ENCODE measurements at places on chromosomes 5 and 9. TPM values are rescaled to one million over a fixed set of nuclear protein-coding genes. Genes with fewer than 3 reads are reported as not detected.

GPR150 gene
- total RNA-seq: 0.39 TPM

C5orf58 gene
- total RNA-seq: not detected

STKLD1 gene
- not detected for total RNA-seq

OR1Q1 gene
- total RNA-seq: not detected

ADGRD2 gene
- total RNA-seq: not detected

FAM153A gene
- total RNA-seq: 14.0 TPM

PARP8 gene
- 40.8 TPM for total RNA-seq

SLC45A2 gene
- not detected for total RNA-seq

CDK5RAP2 gene
- total RNA-seq: 44.4 TPM

TGFBI gene
- 159 TPM for total RNA-seq

GARIN3 gene
- total RNA-seq: not detected

- ATAC-seq: no peak
These were observed 230.7 kb downstream of the ASTN2 start for GRCh38 chr9:117184173-117184572.

- peak; percentile 95 for ATAC-seq
These were observed 220.4 kb downstream of the ARRDC3 start for GRCh38 chr5:91162534-91163381.

GRCh38 chr5:137098663-137099062 is 400.5 kb downstream of the SPOCK1 start:
- no peak for ATAC-seq

DNA sequence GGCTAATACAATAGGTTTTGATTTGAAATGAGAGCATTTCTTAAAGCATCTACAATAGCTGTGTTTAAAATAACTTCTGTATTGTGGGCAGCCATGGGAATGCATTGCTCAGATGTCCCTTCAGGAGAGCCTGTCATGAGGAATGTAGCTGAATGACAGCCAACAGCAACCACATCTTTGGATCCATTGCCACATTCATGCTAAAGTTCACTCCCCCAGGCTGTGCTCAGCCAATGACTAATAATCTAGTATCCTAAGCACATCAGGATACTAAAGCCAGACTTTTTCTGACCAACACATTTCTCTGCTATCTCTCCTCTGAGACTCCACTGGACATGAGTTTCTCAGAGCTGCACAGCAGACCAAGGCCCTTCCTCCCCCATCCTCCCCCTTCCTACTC is 45.5 kb downstream of the HTR1A start:
- ATAC-seq: no peak

- no peak for ATAC-seq
These were observed 259.5 kb downstream of the NR3C1 start for GRCh38 chr5:143143973-143144372.

DNA sequence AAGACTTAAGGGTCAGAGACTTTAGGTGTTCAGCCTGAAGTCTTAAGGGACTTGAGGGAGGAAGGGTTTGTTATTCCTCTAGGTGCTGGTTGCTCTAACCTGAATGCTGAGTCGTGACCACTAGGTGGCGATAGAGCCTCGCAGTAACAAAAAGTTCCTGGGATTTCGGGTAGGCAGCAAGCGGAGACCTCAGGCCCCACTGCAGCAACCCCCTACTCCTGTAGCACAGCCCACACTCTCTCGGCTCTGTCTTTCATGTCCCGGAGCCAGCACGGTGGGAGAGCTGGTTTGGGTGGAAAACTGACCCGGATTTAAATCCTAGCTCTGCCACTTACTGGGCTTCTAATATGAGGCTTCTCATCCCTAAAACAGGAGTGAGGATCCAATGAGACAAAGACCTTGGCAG is 100.3 kb upstream of the PANK3 start:
- peak; percentile 55 for ATAC-seq

DNA sequence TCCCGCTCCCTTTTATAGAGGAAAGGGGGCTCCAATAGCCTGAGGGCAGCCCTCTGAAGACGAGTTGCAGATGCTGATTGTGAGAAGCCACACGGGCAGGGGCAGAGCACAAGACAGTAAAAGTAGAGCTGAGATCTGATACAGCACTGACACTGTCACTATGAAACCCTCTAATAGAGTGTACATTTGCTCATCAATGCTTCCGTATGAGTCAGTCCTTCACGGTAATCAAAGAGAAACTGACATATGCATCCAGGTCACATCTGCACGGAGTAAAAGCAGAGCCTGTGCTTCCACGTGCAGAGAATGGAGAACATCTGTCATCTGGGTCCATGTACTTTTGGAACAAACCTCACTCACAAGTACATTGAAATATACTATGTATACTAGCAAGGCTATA is 60.6 kb upstream of the TMEM215 start:
- ATAC-seq: no peak

GRCh38 chr5:56386046-56386445 is 152.9 kb upstream of the ANKRD55 start:
- no peak for ATAC-seq

DNA sequence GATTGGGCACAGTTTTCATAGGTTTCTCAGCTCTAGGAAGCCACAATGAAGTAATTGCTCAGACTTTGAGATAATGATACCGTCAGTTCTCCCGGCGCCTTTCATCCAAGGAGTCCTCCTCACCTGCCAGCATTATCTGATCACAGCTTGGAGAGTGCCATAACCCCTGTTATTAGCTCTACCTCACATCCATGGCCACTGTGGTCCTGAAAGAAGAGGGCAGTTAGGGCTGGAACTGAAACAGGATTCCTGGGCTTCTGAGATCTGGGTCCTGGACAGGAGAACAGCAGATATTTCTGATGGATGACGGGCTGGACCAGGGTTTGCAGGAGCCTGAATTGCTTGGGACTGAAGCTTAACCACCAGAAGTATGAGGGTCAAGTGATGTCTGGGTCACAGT is 13.5 kb downstream of the RGS3 start:
- no peak for ATAC-seq

GRCh38 chr9:36017278-36017677 is 19.4 kb upstream of the RECK start:
- ATAC-seq: no peak

- no peak for ATAC-seq
These were observed 369.9 kb downstream of the DNAH5 start for GRCh38 chr5:13574574-13574973.

GRCh38 chr9:128142596-128142995 is 6.7 kb upstream of the LCN2 start:
- no peak for ATAC-seq

DNA sequence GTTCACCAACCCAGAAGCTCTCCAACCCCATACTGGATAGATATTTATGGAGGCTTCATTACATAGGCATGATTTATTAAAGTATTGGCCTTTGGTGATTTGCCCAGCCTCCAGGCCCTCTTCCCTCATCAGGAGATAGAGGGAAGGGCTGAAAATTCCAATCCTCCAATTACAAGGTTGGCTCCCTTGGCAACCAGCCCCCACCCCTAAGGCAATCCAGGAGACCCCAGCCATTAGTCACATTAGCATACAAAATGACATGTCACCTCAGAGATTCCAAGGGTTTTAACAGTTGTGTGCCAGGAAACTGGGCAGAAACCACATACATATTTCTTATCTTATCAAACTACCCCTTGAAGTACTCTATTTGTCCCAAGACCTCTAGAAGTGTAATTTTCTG is 210.0 kb downstream of the HINT1 start:
- ATAC-seq: no peak

- ATAC-seq: no peak
These were observed 1.8 kb upstream of the ADAMTS13 start for GRCh38 chr9:133420392-133420827.

GRCh38 chr9:89952401-89952800 is 347.6 kb downstream of the GADD45G start:
- ATAC-seq: no peak

GRCh38 chr9:89476546-89476945 is 21.4 kb downstream of the SEMA4D start:
- ATAC-seq: no peak

GRCh38 chr5:139896718-139897117 is 101.1 kb downstream of the PSD2 start:
- no peak for ATAC-seq

- no peak for ATAC-seq
These were observed 190.3 kb downstream of the MELK start for GRCh38 chr9:36762958-36763357.

DNA sequence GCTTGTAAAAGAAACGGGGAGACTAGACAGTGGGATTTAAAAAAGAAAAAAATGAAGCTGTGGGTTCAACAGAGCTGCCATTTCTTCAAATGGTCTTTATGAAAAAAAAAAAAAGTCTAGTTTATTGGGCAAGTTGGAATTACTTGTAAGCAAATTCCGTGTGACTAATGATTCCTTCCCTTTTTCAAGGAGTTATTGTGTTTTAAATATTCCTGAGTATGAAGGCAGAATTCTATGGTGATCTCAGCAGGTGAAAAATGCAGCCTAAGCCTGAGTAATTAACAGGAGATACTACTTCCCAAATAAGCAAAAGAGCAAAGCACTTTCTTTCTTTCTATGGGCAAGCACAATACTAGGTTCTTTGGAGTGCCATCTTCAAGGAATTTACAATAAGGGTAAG is 481.9 kb downstream of the ZNF608 start:
- no peak for ATAC-seq

GRCh38 chr9:89756891-89757537 is 152.2 kb downstream of the GADD45G start:
- ATAC-seq: no peak

DNA sequence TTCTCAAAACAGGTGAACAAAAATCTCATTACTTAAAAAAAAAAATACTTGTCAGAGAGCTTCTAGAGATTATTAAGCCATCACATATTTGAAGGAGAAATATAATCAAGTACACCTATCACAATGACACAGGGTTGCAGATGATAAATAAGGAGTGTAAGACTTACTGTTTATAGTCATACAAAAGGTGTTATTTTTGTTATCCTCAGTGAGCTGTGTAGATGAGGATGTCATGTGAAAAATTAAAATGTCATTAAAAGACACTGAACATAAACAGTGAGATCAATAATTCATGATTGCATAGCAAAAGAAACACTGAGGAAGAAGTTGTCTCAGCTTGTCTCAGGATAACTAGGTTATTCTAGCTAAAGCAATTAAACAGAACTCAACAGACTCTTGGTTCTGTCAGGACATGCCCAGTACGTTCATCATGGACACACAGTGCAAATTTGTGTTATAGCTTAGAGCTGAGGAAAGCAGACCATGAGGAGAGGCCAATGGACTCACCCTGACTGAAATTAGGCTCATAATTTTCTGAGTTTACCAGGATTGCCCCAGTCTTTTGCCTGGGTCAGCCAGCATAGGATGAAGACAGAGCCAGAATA is 1162.6 kb upstream of the C9orf72 start:
- no peak for ATAC-seq

GRCh38 chr5:41408676-41409443 is 101.5 kb downstream of the PLCXD3 start:
- ATAC-seq: no peak

GRCh38 chr9:93231121-93231694 is 47.3 kb downstream of the WNK2 start:
- ATAC-seq: no peak

- peak; percentile 46 for ATAC-seq
These were observed 397.8 kb downstream of the GADD45G start for GRCh38 chr9:90002397-90003271.

DNA sequence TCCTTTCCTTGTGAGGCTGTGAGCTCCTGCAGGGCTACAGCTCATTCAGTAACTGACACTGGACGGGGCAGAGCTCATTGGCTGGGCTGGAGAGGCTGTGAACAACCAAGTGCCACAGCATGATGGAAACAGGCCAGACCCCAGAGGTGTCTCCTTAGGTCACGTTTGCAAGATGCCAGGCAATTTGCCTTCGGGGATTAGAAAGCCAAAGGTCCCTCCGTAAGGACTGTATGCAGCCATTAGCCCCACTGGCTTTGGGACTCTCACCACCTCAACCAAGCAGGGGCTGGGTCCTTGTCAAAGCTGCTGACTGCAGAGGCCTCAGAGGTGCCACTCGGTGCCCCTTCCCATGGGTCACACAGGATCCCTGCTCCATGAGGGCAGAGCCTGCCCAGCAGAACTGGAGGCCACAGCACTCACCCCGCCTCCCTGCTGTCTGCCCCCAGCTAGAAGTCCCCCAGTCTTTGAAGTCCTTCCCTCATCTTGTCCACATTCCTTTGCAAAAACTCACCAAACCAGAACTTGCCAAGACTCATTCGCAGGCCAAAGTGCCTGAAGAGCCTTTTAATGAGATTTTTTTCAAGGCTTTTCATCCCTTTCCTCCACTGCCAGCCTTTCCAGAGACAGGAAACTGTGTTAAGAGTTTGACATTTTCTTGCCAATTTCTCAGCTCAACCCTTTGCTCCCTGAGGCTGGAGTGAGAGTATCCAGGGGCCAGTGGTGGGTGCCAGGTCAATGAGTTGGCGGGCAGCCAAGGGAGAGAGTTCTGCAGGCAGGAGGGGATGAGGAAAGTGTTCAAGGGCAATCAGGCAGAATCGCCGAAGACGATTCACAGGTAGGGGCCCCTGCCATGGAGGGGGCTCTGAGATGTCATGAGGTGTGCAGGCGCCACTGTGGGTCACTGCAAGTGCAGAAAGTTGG is 39.7 kb upstream of the SLC25A51 start:
- peak; percentile 37 for ATAC-seq

- no peak for ATAC-seq
These were observed 95.6 kb downstream of the GNAQ start for GRCh38 chr9:77935974-77936373.

GRCh38 chr5:33182986-33183385 is 257.8 kb upstream of the TARS1 start:
- ATAC-seq: no peak

- no peak for ATAC-seq
These were observed 29.0 kb upstream of the ANKRD33B start for GRCh38 chr5:10534561-10535530.

GRCh38 chr5:90446961-90447360 is 27.6 kb downstream of the MBLAC2 start:
- ATAC-seq: no peak

DNA sequence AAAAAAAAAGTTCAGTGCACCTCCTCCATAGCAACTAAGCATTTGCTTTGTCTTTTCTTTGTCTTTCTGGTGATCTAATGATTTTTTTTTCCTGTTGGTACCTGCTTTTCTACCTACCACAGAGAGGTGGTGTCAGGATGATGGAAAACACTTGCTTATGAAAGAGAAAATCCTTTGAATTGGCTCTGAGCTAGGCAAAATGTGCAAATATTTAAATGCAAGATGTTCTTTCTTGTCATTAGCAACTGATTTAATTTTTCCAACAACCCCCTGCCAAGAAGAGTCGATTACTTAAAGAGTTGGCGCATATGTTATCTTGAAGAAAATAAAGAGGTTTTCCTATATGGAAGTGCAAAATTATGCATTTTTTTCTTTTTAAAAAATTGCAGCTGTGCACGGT is 37.7 kb downstream of the TNC start:
- no peak for ATAC-seq

- ATAC-seq: no peak
These were observed 100.9 kb upstream of the TBC1D2 start for GRCh38 chr9:98356326-98356725.

DNA sequence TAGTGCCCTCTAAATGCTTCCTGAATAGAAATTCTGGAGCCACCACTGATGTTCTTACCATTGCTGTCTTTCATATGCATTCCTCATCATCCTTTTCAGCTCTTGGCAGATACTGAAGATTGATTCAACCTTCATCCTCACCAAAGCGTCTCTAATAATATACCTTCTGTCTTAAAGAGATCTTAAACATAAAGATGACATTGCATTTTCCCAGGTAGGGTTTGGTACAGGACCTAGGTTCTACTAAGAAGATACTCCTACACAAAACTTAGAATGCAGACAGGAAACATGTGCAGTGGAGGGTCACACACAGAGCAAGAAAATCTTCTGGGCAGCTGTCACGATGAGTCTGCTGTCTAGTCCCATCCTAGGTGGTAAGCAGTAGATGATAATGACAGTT is 41.0 kb upstream of the RPS23 start:
- no peak for ATAC-seq
